Immature natural killer cell (primary cell): ENCODE measurements at places on chromosomes 3 and 15.

GRCh38 chr15:77475898-77476297 is 55.2 kb downstream of the HMG20A start:
- DNase-seq: no peak
- peaks cover 2% of the 10 kb centered on the region for H3K4me1 ChIP-seq
- no peak overlapping the region for H3K27ac ChIP-seq
- no peak overlapping the region for H3K4me3 ChIP-seq
- H3K36me3 ChIP-seq: peaks cover 36% of the 10 kb centered on the region
- peaks cover 2% of the 10 kb centered on the region for H3K27me3 ChIP-seq

GRCh38 chr3:43994657-43995546 is 246.8 kb upstream of the TOPAZ1 start:
- no peak for DNase-seq
- peak overlapping the region; percentile 32 for H3K4me3 ChIP-seq
- peaks cover 36% of the 10 kb centered on the region for H3K27me3 ChIP-seq
- H3K36me3 ChIP-seq: no peaks in the 10 kb centered on the region
- H3K4me1 ChIP-seq: peaks cover 38% of the 10 kb centered on the region

GRCh38 chr3:12058408-12058807 is 54.2 kb downstream of the SYN2 start:
- peaks cover 15% of the 10 kb centered on the region for H3K27me3 ChIP-seq
- H3K27ac ChIP-seq: no peak overlapping the region

DNA sequence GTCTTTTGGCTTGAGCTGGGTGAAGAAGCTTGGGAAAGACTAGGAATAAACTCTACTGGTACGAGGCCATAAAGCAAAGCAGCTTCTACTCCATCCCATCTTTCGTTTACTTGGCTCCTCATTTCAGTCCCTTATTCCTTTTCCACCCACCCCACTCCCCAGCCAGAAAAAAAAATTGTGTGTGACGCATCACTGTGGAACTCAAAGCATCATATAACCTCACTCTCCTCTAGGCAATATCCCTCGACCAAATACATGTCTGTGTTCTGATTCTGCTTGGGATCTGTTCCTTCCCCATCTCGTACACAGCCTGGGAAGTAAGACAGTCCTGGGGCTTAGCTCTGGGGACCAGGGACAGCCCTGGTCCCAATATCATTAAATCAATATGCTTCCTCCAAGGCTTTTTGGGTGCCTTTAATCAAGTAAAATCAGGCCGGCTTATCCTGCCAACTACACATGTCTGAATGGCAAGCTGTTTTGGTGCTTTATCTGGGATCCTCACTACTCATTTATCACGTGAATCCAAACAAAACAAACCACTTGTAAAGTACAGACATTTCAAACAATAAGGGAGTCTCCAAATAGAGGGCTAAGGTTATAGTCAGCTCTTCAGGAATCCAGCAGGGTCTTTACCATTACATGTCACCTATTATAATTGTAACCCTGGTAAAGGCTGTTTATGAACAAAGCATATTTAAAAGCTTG is 74.9 kb upstream of the ZBED2 start:
- H3K27me3 ChIP-seq: peaks cover 10% of the 10 kb centered on the region
- H3K36me3 ChIP-seq: peaks cover 6% of the 10 kb centered on the region
- DNase-seq: no peak
- no peak overlapping the region for H3K4me3 ChIP-seq

- no peak overlapping the region for H3K4me3 ChIP-seq
- DNase-seq: no peak
- peaks cover 4% of the 10 kb centered on the region for H3K27me3 ChIP-seq
- H3K4me1 ChIP-seq: peaks cover 21% of the 10 kb centered on the region
Observed at GRCh38 chr3:57066471-57066870, 6.0 kb downstream of the SPATA12 start.

GRCh38 chr15:80578871-80579270 is 116.2 kb upstream of the ABHD17C start:
- H3K4me1 ChIP-seq: no peaks in the 10 kb centered on the region
- no peak overlapping the region for H3K4me3 ChIP-seq
- H3K36me3 ChIP-seq: no peaks in the 10 kb centered on the region
- DNase-seq: no peak
- no peak overlapping the region for H3K27ac ChIP-seq

GRCh38 chr3:115783938-115784738 is 160.8 kb downstream of the GAP43 start:
- peaks cover 16% of the 10 kb centered on the region for H3K27me3 ChIP-seq
- H3K4me1 ChIP-seq: peaks cover 16% of the 10 kb centered on the region
- H3K4me3 ChIP-seq: peak overlapping the region; percentile 89
- peak; percentile 91 for DNase-seq

DNA sequence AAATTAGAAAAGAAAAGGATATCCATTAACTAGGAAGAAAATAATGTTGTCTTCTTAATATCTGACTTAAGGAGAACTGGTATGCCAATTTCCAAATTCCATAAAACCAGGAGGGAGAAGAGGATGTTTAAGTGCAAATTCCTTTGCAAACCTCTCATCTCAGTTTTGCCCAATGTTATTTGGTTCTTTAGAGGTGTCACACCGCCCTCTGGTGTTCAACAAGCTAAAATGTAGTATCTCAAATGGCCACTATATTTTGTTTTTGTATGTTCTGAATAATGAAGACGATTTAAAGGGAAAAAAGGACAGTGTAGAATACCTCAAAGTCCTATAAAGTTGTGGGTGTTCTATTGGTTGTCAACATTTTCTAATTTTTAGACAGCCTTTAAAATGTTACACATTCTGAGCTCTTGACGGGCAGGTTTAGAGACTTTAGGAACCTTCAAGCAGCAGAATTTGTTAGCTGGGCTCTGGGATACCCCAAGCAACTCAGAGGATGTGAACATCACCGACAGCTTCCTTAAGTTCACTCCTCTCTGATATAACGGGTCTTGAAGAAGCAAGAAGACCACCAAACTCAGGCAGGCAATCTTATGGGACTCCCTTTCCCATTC is 458.3 kb downstream of the MFSD1 start:
- H3K4me1 ChIP-seq: no peaks in the 10 kb centered on the region
- H3K27ac ChIP-seq: no peak overlapping the region
- no peak for DNase-seq
- no peaks in the 10 kb centered on the region for H3K36me3 ChIP-seq
- no peak overlapping the region for H3K4me3 ChIP-seq
- no peaks in the 10 kb centered on the region for H3K27me3 ChIP-seq

- peaks cover 24% of the 10 kb centered on the region for H3K4me1 ChIP-seq
- no peak overlapping the region for H3K27ac ChIP-seq
- no peaks in the 10 kb centered on the region for H3K36me3 ChIP-seq
- no peak overlapping the region for H3K4me3 ChIP-seq
- H3K27me3 ChIP-seq: peaks cover 2% of the 10 kb centered on the region
Observed at GRCh38 chr15:29071232-29071881, 185.6 kb downstream of the APBA2 start.

DNA sequence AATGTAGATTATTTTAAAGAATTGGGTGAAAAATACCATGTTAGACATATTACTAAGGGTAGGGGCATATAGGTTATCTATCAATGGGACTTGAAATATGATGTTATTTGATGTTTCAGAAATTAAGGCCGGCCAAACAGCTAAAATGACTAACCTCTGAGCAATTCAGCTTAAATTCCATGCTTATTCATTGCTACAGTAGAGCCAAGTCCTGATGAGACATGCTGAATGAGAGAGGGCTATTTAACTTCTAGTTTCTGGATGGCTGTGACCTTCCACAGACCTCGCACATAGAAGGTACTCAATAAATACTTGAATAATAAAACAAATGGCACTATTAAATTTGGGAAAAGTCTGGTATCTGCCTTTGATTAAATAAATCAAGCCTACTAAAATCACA is 175.6 kb upstream of the WNT5A start:
- no peak overlapping the region for H3K4me3 ChIP-seq
- H3K4me1 ChIP-seq: no peaks in the 10 kb centered on the region
- DNase-seq: no peak
- H3K36me3 ChIP-seq: no peaks in the 10 kb centered on the region
- no peaks in the 10 kb centered on the region for H3K27me3 ChIP-seq

- no peak overlapping the region for H3K27ac ChIP-seq
- H3K4me3 ChIP-seq: no peak overlapping the region
Observed at GRCh38 chr15:57184502-57184901, 191.8 kb upstream of the CGNL1 start.

GRCh38 chr15:38635170-38635569 is 70.6 kb upstream of the RASGRP1 start:
- DNase-seq: no peak
- peaks cover 14% of the 10 kb centered on the region for H3K4me1 ChIP-seq
- no peaks in the 10 kb centered on the region for H3K36me3 ChIP-seq

GRCh38 chr3:76638006-76638405 is 401.9 kb upstream of the ROBO2 start:
- no peaks in the 10 kb centered on the region for H3K36me3 ChIP-seq
- H3K4me1 ChIP-seq: no peaks in the 10 kb centered on the region
- H3K4me3 ChIP-seq: no peak overlapping the region
- no peak for DNase-seq

- H3K4me1 ChIP-seq: peaks cover 84% of the 10 kb centered on the region
- peak overlapping the region; percentile 74 for H3K27ac ChIP-seq
- DNase-seq: no peak
- H3K4me3 ChIP-seq: no peak overlapping the region
- no peaks in the 10 kb centered on the region for H3K27me3 ChIP-seq
- no peaks in the 10 kb centered on the region for H3K36me3 ChIP-seq
Observed at GRCh38 chr3:143166376-143166775, 46.8 kb downstream of the CHST2 start.

DNA sequence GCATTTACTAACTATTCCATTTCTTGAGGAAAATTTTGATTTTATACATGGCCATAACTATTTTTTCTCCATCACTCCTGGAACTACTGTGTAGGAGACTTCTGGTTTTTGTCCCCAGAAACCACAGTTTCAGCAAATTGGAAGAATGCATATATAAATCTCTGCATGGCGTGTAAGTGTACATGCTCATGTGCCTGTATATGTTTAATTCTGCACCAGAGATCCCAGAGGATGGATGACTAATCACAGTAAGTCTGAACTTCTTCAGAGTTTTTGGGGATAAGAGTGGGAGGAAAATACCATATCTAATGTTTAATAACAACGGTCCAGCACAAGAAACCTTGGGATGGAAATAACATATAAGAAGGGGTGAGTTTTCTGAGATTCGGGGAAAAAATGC is 10.9 kb upstream of the COL6A6 start:
- no peaks in the 10 kb centered on the region for H3K4me1 ChIP-seq
- no peak overlapping the region for H3K27ac ChIP-seq
- peaks cover 2% of the 10 kb centered on the region for H3K27me3 ChIP-seq
- H3K36me3 ChIP-seq: no peaks in the 10 kb centered on the region
